ENCODE measurements at places on chromosomes 12 and 14.
A peak's percentile ranks its signal among the peaks of the same experiment; 100 is the strongest.

DNA sequence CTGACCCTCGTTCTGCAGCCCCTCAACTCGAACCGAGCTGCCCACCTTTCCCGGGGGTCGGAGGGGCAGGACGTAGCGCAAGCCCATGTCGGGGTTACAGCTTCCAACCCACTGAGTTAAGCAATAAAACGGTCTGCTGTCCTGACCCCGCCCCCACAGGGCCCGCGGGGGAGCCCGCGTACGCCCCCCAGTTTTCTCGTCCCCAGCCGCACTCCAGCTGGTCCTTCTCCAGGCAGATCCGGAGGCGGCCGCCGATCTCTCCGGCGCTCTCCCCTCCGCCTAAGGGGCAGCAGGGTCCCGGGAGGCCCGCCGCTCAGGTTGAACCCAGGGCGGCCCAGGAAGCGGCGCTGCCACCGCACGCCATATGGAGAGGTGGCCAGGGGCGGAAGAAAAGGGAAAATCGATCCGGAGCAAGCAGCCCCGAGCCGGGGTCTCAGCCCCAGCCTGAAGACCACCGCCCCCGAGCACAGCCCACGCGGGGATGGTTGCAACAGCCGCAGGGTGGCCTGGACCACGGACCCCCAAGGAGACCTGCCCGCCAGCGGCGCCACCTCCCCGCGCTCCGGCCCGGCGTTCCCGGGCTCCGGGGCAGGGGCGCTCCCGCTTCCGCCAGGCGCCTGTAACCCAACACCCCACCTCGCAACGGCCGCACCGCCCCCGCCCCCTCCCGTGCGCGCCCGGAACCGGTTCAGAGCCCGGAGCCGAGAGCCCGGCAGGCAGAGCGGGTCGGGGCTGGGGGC lies 760 bp downstream of the ACTN1 start:
- no peak for DNase-seq

DNA sequence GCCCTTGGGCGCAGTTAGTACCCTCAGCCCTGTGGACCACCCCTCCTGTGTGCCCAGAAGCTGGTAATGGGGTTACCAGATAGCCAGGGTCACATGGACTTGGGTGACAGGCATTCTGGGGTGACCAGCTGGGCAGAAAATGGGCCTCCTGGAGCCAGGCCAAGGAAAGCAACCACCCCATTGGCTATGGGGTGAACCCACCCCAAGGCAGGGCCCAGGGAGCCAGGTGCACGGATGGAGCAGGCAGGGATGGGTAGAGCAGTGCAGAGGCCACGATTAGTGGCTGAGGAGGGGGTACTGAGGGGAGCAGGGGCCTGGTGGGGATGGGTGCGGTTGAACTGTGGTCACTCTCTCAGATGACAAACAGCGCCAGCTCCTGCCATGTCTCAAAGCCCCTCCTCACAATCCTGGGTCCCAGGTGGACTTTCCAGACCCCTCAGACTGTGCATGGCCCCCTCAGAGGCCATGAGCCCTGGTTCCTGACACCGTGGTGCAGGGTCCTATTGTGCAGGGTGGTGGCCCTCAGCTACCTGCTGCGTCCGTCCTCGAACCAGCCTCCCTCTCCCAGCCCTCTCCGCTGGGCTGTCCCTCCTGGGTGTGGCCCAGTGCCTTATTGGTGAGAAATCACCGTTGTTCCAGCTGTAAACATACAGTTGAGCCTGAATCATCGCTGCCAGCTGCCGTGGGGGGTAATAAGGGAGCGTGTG lies 23.4 kb upstream of the BEGAIN start:
- no peak for DNase-seq

- DNase-seq, result no peak
Observed at GRCh38 chr14:73236752-73237218, 521 bp upstream of the PAPLN start.

- no peak for DNase-seq
Observed at GRCh38 chr14:50001999-50002925, 109.4 kb downstream of the ARF6 start.

- DNase-seq, result no peak
Observed at GRCh38 chr12:89544022-89544421, 18.2 kb upstream of the POC1B start.

DNA sequence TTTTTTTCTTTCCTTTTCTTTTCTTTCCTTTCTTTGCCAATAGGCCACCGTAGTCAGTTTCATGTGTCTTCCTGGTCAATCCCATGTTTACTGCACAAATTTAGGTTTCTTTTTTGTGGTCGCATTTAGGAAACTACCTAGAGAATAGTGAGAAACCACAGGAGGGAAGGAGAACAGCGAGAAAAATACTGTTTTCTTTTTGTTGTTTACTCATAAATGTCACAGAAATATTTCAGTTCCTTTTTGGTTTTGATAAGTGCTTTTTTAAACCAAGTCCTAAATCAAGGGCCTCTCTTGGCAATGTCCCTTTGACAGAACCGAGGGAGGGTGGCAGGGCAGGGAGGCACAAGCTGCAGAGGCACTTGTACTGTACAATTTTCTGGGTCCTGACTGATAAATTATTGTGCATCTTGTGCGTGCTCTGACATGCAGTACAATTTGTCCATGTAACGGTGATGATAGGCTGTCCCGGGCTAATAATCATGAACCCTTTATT lies 326.1 kb downstream of the CACNA1C start:
- DNase-seq, result no peak

DNA sequence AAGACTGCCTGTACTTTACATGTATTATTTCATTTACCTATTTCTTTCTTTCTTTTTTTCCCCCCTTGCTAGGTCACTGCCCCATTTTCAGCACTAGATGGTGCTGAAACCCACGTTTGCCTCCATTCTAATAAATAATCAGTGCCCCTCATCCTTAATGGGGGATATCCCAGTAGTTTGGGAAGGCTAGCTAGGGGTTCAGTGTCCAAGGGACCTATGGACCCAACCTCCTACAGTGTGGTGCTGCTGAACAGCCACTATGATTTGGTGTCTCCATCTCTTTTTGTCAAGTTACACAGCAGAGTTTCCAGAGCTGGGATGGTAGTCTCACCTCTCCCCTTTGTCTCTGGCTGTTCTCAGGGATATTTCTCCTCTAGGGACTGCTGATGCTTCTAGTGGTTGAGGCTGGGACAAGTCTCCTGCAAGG lies 6.5 kb upstream of the HCFC2 start:
- no peak for DNase-seq

DNA sequence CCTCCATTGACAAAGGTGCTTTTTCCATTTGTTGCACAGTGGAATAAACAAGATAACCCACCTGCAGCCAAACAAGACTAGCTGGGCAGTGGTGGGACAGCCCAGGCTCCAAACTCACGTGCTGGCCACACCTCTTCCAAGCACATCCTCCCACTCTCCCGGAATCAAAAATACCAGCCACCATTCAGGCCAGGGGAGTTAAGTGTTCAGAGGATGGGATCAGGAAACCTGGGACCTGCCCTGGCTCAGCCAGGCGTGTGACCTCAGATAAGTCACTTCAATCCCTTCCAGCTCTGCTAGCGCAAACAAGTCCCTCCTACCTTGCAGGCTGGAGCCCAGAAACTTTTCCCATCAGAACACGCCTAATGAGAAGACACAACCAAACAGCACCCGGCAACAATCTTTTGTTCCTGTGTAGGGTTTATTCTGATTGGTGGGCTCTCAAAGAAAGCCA lies 43.3 kb downstream of the ACTN1 start:
- DNase-seq, result no peak

- no peak for DNase-seq
Observed at GRCh38 chr12:105292705-105293104, 37.8 kb upstream of the C12orf75 start.

DNA sequence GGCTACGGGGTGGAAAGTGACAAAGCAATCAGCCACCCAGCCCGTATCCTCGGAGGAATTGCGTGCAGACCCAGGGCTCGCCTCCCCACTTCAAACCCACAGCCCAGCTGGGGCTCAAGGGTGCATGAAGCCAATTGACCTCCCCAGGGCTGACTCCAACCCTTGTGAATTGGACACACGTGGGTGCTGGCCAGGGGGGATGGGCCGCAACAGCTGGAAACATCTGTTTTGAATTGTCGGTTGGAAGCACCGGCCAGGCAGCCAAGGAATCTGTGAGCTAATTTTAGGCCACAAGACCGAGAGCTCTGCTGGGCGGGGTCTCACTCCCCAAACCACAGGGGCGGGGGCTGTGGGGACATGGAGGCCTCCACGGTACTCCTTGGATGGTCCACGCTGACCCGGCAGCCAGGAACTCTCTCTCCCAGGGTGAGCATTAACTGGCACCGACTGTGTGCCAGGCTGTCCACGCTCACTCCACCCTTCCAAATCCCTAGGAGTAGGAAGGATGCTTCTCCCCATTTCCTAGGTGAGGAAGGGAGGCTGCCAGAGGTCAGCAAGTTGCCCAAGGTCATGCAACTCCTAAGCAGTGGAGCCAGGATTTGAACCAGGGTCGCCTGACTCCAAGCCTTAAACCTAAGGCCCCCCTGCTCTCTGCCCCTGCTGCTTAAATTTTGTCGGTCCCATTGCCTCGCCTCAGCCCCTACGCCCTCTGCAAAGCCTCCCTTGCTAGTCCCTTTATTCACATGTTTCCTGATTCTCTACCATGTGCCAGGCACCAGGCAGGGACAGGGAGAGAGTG lies 11.9 kb upstream of the TMEM119 start:
- no peak for DNase-seq

- DNase-seq, result peak; percentile 66
Observed at GRCh38 chr12:65670775-65671174, 153.5 kb upstream of the HMGA2 start.

- no peak for DNase-seq
Observed at GRCh38 chr14:68012871-68013270, 193.3 kb downstream of the RAD51B start.

DNA sequence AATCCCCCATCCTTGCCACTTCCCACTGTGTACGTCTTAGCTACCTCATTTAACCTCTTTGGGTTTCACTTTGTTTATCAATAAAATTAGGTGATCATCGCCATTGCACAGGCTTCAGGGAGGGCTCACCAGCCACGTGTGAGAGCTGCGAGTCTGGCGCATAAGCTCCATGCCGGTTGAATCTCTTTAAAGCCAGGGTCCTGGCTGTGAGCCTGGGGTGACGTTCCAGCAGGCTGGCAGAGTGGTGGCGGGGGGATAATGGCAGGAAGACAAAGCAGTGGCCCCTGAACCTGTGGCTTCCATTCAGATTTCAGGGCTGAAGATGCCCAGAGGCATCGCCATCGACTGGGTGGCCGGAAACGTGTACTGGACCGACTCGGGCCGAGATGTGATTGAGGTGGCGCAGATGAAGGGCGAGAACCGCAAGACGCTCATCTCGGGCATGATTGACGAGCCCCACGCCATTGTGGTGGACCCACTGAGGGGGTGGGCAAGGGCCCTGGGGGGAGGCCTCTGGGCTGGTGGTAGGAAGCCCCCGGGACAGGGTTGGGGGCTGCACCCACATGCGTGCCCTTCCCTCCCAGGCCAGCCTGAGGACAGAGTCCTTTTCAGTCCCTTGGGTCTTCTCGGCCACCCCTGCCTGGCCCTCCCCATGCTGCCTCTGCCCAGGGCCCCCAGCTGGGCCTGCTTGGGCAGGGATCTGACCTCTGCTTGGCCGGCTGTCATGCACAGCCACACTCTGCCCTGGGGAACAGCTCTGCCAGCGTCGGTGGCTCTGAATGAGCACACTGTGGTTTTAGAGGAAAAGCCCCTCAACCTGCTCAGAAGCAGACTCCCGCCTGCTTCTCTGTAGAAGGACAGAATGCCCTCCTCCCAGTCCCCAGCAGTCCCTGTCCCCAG lies 8.6 kb upstream of the NXPH4 start:
- no peak for DNase-seq

DNA sequence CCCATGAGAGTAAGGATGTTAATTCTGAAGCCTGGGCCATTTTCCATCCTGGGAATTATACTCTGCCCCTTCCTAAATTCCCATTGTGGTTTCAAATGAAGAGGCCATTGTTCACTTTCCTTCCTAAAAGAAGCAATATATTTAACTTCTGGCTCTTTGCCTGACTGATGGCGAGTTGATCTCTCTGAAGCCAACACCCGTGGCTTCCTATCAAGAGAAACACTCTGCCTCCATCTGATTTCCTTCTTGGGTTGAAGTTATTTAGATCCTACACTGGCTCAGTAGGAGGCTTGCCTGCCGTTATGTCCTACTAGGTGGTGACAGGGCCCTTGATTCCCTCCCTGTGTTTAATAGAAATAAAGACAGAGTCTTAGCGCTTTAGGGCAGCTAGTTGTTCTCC lies 97.4 kb downstream of the PRKCH start:
- DNase-seq, result no peak

DNA sequence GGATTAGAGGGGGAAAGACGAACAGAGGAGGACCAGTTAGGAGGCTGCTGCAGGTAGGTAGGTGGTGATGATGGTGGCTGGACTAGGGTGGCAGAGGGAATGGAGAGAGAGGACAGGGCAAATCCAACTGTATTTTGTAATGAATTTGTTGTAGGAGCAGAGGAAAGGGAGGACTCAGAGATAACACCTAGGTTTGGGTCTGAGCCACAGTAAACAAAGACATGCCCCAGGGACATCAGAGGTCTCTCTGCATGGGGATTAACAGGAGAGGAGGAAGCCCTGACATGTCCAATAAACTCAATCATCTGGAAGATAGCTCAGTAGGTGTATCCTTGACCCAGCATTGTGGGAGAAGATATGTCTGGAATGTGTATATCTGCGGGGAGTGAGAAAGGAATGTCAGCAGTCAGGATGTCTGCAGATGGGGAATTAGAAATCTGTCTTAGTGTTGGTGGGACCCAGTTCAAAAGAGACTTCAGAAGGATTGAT lies 4.7 kb upstream of the SLC48A1 start:
- peak; percentile 57 for DNase-seq

- DNase-seq, result no peak
Observed at GRCh38 chr12:92234533-92234932, 88.9 kb upstream of the BTG1 start.

DNA sequence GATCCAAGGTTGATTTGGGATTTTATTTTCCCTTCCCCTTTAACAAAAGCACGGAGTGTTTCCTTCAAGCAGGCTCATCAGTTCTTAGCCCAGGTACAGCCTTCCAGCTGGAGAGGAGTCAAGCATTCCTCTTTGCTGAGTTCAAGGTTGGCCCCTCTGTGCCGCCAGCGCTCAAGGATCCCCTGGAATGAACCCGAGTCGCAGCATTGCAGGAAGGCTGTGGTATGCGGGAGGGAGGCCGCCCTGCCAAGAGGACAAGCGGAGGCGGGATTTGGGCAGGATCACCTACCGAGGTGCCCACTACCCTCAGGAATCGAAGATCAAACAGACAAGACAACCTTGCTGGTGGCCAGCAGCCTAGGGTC lies 53.9 kb upstream of the NCOR2 start:
- DNase-seq, result no peak

DNA sequence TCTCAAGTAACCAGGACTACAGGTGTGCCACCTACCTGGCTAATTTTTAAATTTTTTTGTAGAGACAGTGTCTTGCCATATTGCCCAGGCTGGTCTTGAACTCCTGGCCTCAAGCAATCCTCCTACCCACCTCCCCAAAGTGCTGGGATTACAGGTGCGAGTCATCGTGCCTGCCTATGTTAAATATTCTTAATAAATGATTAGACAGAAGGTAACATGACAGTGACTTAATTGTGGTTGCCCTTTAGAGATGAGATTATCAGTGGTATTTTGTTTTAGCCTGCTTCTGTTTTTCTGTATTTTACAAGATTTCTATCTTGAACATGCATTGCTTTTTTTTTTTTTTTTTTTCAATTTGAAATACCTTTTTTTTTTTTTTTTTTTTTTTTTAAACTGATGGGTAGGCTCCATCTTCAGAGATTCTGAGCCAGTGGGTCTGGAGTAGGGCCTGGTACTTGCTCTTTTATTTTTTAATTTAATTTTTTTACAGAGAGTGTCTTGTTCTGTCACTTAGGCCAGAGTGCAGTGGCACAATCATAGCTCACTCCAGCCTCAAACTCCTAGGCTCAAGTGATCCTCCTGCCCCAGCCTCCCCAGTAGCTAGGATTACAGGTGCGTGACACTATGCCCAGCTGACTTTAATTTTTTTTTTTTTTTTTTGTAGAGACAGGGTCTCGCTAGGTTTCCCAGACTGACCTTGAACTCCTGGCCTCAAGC lies 88.4 kb downstream of the BORCS5 start:
- DNase-seq, result no peak

All from HS-5 (cell line).